Stimulated activated CD4-positive, alpha-beta T cell treated with anti-CD3 and anti-CD28 coated beads, Interleukin-15, amount 100 ng/mL, for 1 hour (primary cell): ENCODE measurements at places on chromosomes 4 and X.

DNA sequence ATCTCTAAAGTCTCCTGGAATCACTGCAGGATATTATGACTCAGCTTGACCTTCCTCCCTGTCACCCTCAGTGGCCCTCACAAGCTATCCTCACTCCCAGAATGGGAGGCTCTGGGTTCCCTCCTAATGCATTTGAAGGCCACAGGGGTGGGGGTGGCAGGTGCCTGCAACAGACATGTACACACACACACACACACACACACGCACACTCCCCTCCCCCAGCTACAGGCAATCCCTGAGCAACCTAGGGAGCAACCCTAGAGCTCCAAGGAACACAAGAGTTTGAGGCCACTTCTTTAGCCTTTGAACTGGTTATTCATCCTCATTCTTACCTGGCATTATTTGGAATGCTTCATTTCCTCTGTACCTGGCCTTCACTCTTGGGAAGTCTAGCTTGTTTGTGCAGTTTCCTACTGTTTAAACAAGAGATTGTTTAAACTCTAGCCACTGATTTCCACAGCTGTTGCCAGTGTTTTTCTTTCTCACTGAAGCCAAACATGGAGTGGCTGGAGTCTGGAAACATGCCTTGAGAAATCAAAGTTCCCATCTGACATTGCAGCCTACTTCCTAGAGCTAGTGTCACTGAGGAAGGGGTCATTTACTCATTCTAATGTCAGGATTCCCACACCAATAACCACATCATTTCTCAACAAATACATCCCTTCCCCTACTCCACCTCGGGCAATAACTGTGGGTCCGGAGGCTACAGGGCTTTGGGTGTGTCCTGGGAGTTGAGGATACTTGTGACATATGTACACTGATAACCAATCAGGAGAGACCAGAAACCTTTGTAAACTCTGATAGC, 37.7 kb downstream of the MAOA start:
- DNase-seq, result no peak

DNA sequence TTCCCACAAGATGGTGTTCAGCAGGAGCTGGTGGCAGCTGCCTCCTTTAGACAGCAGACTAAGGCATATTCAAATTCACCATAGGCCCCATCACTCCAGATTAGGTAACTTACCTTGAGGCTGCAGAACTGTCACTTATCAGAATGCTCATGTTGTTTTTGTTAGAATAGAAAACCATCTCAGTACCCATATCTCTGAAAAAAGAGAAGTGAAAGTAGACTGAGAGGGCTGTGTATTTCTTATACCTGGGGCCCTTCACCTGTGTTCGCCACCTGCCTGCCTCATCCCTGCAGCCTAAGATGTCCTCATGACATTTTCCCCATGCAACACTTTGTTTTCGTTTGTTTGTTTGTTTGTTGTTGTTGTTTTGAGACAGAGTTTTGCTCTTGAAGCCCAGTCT, 32.9 kb upstream of the SPRY1 start:
- DNase-seq, result no peak

DNA sequence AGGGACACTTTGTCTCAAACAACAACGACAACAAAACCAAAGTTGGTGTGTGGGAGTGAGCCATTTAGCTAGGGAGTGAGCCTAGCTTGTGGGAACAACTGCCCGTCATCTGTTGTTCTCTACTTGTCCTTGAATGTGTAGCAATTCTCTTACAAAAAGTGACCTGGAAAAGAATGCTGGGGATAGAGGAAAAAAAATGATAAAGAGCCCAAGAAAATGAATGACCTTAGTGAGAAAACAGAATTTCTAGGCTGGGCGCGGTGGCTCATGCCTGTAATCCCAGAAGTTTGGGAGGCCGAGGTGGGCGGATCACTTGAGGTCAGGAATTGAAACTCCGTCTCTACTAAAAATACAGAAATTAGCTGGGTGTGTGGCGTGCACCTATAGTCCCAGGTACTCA, 19.6 kb downstream of the SEPTIN6 start:
- DNase-seq, result no peak

DNA sequence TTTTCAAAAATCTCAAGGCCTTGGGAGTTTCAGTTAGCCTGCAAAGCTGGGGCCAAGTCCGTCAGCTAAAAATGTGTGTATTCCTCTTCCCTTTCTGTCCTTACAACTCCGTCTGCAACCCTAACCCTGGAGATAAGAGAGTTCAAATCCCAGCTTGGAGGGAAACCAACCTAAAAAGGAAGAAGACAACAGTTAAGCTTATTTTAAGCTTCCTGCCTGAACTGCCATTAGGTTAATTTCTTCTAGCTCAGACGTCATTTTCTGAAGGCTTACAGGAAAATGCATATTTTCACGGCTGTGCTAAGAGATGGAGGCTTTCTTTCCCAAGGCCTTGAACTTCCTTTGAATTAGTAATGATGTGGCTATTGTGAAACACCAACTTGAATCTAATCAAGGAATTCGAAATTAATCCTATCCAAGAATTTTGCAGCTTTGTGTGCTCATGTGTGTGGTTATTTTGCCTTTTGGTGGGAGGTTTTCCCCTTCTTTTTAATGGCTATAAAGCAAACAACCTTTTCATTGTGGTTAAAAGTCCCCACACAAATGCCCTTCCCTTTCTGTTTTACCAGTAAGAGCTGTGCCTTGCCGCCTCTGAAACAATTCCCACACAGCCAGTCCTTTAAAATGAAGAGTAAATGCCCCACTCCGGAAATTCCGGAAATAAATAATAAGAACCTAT, 103.5 kb downstream of the IRF2 start:
- DNase-seq, result no peak

DNA sequence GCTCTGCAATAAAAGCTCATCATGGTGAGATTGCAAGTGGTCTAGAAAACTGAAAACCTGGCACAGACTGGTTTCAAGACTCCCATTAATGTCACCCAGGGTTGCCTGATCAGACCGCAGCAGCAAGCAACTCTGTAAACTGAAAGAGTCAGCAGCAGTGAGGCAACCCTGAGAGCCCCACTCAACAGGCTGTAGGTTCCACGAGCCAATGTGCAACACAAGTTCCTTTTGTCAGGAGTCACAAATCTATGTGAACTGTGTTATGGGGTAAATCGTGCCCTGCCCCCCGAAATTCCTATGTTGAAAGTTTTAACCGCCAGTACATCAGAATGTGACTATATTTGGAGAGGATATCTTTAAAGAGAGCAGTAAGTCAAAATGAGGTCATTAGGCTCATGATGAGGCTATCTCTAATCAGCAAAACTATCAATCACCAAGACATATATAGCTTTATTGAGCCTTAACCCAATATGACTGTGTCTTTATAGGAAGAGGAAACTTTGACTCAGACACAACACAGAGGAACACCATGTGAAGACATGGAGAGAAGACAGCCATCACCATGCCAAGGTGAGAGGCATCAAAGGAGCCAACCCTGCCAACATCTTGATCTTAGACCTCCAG, 94.0 kb downstream of the FBXO8 start:
- no peak for DNase-seq

- DNase-seq, result peak; percentile 78
Observed at GRCh38 chrX:48937054-48937907, 18.5 kb upstream of the PIM2 start.

DNA sequence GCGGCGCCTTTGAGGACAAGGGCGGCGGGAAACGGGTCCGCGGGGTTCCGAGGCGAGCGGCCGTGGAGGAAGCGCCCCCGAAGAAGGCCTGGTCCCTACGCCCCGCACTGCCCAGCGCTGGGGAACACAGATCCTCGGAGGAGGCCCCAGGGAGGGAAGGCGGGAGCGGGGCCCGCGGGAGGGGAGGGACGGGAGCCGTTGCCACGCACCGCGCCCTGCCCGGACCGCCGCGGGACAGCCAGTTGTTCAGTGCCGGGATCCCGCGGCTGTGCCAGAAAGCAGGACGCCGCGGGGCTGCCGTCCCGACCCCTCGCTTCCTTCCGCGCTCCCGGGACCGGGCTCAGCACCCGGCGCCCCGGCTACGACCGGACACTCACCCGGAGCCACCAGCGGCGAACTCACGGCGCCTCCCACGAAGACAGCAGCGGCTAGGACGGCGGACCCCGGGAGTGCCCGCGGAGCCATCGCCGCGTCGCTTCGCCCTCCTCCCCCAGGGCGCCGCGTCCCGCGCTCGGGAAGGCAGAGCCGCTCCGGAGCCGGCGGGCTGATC, 278 bp downstream of the RELL1 start:
- peak; percentile 24 for DNase-seq

- DNase-seq, result no peak
Observed at GRCh38 chrX:68721546-68721945, 74.1 kb downstream of the STARD8 start.

DNA sequence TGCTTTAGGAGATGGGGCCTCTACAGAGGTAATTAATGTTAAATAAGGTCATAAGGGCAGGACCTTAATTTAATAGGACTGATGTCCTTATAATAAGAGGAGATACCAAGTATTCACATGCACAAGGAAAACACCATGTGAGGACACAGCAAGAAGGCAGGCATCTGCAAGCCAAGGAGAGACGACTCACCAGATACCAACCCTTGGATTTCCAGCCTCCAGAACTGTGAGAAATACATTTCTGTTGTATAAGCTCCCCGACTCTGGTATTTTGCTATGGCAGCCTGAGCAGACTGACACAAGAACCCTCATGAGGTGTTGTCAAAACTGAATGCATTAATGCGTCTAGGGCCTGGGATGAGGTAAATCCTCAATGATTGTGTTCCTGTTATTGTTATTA, 56.2 kb upstream of the MAPK10 start:
- DNase-seq, result no peak

DNA sequence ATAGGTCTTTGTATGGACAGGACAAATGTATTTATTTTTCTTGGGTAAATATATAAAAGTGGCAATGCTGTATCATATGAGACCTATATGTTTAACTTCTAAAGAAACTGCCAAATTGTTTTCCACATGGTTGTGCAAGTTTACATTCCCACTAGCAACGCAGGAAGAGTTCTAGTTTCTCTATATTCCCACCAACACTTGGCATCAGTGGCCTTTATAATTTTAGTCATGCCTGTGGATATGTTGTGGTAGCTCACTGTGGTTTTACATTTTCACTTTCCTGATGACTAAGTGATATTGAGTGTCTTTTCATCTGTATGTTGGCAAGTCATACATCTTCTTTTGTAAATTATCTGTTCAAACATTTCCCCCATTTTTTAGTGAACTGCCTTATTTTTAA, 126.0 kb downstream of the EMCN start:
- no peak for DNase-seq

- no peak for DNase-seq
Observed at GRCh38 chrX:47772764-47773163, 63.9 kb upstream of the ZNF81 start.

DNA sequence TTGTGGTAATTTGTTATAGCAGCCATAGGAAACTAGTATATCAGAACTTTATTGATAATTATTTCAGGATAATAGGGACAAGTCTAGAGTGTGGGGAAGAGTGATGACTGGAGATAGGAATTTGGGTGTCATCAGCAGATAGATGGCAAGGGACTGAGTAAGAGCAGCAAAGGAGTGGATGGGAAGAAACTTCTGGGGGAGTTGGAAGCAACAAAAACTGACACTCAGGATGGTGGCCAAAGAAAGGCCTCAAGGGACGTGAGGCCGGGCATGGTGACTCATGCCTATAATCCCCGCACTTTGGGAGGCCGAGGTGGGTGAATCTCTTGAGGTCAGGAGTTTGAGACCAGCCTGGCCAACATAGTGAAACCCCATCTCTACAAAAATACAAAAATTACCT, 9.1 kb upstream of the SLC25A5 start:
- DNase-seq, result no peak

GRCh38 chr4:173477016-173477415, 53.0 kb downstream of the HAND2 start:
- DNase-seq, result no peak

DNA sequence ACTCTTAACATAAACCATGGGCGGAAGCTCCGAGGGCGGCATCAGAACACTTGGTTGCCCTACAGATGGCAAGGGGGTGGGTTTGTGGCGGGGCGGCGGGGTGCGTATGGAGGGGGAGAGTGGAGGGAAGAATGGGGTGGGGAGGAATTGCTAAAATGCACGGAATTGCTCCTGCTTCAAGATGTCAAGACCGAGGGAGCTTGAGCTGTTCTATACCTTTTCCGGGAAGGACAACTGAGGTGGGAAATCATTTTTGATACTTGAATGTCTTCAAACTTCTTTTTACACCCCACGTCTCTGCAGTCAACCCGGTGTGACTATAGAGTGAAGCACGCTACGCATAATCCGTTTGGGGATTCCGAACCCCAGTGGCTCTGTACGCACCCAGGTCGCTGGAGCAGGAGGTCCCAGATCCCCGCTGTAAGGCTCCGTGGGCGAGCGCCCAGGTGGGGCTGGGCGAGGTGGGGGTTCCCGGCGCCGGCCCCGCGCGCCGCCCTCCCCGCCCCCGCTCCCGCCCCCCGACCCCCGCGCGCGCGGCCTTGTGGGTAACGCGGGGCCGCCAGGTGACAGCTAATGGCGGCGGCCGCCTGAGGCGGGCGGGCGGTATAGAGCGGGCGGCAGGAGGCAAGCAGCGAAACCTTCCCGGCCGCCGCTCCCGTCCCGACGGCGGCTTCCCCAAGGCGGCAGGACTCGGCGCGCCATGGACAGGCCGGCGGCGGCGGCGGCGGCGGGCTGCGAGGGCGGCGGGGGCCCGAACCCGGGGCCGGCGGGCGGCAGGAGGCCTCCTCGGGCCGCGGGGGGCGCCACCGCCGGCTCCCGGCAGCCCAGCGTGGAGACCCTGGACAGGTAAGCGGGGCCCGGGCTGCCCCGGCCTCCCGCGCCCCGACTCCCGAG, at the start of gene MTMR1:
TSS of gene MTMR1 (plus strand) at position 566 of the 894 bp plus-strand sequence. CDS start at position 701, 135 bp downstream.
- DNase-seq, result peak; percentile 32

GRCh38 chr4:52843351-52843750, 18.8 kb upstream of the RASL11B start:
- no peak for DNase-seq

DNA sequence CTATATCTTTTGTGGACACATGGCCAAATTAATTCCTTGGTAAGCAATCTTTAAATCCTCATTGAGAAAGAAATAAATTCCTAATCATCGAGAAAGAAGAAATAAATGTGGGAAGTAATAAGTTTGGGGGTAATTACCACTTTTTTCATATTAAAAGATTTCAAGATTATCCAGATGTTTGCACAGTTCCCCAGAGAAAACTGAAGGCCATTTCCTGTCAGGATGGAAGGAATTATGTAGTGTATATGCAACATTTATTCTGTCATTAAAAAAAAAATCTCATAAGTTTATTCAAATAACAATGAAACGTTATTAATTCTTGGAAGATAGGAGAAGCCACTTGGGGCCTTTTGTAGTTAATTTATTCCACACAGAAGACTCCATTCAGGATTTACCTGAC, 385.6 kb upstream of the NR3C2 start:
- DNase-seq, result no peak

GRCh38 chr4:147837435-147837834, 105.5 kb downstream of the ARHGAP10 start:
- no peak for DNase-seq

- DNase-seq, result no peak
Observed at GRCh38 chr4:113179091-113179490, 129.6 kb downstream of the ANK2 start.

DNA sequence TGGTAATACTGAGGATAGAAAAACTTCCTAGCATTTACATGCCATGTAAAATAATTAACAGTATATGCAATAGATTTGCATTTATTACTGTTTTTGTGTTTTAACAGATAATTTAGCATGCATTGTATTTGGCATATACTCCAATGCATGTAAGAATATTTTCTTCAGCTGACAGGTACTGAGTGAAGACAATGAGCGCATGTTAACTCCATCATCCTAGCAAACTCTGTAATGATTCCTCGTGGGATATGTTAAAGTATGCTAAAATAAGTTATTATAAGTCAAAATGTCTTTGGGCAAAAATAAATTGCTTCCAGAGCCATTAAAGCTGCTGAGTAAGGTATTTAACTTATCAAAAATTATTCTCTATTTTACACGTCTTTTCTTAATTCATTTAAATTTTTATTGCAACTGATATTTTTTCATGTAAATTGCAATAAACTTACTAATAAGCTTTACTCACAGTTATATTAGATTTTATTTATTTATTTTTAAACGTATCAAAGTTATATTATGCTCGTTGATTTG, 616.4 kb upstream of the NDST4 start:
- no peak for DNase-seq
